Left renal cortex interstitium (tissue), 4 donors: ENCODE measurements at places on chromosomes 1 and 21.

DNA sequence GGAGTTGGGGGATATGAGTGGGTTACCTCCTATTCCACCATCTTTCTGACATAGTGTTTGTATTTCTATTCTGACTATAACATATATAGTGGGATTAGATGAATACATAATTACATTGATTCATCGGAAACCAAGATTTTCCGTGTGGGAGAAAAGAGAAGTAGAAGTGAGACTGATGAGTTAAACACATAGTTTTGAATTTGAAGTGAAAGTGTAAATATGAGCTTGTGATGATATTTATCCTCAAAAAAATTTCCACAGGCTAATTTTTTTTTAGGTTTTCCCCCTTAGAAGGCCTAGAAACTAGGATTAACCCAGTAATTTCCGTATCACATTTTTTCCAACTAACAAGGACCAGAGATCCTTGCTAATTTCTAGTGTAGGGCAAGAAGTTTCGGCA is 6.9 kb downstream of the CD1B start:
- no peak for DNase-seq

- no peak for DNase-seq
Observed at GRCh38 chr1:150626150-150626549, 3.3 kb downstream of the ENSA start.

- no peak for DNase-seq
Observed at GRCh38 chr1:9613625-9614299, 25.1 kb downstream of the TMEM201 start.

DNA sequence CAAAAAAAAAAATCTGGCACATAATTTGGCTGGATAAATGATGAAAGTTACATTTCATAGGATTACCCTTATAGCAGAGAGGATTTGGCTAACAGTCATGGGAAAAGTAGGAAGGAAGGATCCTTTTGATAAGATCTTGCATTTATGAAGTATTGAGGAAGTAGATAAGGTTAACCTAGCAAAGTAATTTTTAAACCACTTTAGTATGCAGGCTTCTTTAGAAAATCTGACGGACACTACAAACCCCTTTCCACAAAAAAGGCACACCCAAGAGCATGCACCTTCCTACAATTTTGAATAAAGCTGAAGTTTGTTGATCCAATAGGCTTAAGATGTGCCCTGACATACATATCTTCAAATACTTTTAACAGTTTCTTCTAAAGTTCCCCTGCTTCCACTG is 275.2 kb downstream of the GRIK1 start:
- DNase-seq = no peak

GRCh38 chr21:33203371-33203724 is 26.4 kb upstream of the IFNAR2 start:
- DNase-seq = no peak

DNA sequence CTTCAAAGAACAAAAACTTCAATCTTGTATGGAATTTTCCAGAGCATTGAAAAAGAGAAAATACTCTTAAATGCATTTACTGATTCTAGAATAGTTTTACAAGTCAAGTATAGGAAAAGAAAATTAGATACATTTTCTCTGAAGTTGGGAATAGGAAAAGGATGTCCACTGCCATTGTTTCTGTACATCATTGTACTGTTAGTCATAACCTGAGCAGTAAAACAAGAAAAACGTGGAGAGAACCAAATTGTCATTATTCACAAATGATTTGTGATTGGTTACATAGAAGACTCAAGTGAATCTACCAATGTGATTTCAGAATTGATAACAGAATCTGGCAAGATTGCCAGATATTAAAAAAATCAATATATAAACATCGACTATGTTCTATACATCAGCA is 27.4 kb downstream of the PRKACB start:
- no peak for DNase-seq

GRCh38 chr1:118271883-118272282 is 86.9 kb upstream of the SPAG17 start:
- no peak for DNase-seq

DNA sequence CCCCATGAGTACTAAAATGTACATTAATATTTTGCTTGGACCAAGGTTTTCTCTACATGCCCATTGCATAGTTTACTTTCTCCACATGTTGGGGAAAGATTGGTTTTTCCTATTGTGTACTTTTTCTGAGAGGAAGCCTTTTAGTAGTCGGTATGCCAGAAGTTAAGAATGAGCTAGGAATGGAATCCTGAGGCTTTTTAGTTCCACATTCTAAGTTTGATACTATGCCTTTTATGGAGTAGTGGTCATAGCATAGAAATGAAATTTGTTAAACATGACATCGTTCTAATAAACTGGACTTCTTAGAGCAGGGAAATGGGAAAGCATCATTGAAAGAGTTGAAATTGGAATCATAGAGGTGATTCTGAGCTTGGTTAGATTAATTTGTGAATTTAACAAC is 64.3 kb downstream of the BCL9 start:
- DNase-seq = no peak

GRCh38 chr1:31730336-31731048 is 26.7 kb upstream of the COL16A1 start:
- no peak for DNase-seq
